Right renal pelvis (tissue), 4 donors: ENCODE measurements at places on chromosomes 7 and 10.

DNA sequence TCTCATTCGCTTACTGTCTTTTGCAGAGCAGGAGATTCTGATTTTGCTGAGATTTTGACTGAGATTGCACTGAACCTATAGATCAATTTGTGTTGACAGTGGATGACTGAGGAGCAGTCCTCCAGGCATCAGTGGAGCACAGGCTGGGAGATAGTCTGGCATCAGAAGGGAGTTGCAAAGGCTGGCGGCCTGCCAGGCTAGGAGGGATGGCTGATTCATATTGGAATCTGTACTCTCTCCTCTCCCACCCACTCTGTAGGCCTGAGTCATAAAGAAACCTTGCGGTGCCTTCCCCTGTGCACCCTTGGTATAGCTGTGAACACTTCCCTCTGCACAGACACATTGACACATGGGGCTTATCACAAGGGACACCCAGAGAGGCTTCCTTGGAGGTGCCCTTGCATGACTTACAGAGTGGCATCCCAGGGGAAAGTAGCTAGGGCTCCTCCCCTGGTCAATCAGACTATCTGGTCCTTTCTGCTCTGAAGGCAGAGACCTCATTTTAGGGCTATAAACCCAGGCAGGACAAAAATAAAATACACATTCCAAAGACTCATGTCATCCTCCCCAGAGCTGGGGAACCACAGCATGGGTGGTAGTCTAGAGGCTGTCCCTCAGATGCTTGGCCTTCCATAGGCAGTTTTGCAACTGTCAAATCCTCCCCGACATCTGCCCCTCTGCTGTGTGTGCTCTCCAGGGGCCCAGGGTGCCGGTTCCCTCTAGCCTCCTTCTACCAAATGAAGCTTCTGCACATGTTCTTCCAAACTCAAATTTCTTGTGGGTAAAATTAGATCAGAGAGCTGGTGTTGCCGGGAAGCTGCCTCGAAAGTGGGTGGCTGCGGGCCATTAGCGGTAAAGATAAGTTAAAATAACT, 37.4 kb upstream of the EEPD1 start:
- no peak for DNase-seq

DNA sequence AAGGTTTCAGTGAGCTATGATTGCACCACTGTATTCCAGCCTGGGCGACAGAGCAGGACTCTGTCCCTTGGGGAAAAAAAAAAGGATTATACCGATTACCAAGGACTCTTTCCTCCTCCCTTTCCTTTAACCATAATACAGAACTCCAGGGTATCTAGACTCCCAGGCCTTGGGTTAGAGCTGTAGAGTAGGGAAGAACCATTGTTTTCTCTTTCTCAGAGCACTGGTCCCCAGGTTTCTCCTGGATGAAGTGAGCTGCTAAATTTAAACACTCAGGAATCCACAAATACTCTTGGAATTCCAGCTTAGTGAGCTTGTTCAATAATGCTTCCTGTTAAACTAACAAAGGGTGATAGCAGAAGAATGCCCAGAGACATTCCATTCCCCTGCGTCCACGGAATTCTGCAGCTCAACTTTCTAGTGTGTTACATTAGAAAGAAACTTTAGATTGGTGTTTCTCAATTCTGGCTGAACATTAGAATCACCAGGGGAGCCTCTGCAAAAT, 14.6 kb upstream of the RPEL1 start:
- DNase-seq: no peak

GRCh38 chr10:90822508-90822907, 35.3 kb downstream of the HTR7 start:
- no peak for DNase-seq

DNA sequence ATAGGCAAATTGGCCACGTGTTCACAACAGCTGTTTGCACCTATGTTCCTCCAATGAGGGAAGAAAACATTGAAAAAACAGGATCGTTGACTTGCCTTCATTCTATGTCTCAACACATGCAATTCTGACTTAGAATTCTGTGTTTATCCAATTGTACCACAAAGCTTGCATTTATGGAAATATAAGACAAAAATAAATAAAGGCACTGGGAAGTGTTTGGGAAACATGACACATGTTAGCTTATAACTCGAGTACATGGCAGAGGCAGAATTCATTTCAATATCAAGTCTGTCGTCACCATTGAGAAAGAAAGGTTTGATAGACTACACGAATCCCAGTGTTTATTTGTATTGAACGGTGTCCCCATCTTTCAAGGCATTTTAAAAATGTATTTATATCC, 291.2 kb downstream of the AHR start:
- no peak for DNase-seq

DNA sequence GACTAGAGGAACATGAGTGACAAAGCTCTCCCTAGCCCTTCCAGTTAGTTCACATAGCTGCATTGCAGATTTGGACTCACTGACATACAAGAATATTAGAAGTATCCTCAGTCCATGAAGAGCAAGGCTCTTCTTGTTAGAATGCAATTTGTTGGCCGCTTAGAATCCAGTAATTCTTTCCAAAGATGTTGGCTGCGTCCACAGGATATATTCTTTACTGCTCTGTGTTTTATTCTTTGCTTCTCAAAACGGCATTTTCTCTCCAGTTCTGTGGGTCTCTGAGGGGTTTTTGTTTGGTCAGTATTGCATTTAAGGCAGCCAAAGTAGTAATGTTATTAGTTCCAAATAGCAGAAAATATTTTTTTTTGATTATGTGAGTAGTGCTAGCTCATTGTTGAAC, 588.6 kb downstream of the DNAJB9 start:
- no peak for DNase-seq

DNA sequence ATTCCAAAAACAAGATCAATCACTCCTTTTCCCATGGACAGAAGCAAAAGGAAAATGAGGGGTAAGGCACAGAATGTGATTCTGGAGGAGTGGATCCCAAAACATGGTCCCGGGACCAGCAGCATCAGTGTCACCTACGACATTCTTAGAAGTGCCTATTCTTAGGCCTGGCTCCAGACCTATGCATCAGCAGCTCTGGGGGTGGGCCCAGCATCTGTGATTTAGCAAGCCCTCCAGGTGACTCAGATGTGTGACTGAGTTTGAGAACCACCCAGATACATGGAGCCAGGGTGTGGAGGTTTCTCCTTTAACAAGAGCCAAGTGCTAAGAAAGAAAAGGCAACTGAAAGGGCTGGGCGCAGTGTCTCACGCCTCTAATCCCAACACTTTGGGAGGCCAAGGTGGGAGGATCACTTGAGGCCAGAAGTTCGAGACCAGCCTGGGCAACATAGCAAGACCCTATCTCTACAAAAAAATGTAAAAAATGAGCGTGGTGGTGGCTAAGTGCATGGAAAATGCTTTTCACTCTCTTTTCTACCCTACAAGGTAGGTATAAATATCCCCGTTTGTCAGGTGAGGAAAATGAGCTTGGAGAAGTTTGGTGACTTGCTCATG, 17.1 kb upstream of the ARPC1A start:
- no peak for DNase-seq

GRCh38 chr10:102935505-102935904, 17.4 kb downstream of the CNNM2 start:
- DNase-seq: no peak

DNA sequence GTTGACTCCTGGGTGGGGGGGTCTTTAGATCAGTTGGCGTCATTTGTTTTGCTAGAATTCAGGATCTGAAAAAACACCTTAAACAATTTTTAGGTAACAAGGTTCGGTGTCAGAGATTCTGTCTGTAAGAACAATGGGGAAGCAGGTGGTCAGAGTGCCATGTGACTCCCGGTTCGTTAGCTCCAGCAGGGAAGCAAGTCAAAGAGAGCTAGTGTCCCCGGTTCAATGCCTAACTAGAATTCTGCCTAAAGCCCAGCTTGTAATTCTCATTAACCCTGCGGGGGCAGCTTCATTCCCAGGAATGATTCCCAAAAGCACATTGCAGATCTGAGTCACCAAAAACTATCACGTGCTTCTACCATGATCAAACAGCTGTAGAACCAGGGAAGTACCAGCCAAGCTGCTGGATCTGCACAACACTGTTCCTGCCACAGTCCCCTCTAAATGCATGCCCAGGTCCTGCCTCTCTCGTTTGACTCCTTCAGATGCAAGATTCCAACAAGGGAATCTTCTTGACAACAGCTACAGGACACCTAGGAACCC, 664.3 kb upstream of the CELF2 start:
- no peak for DNase-seq

DNA sequence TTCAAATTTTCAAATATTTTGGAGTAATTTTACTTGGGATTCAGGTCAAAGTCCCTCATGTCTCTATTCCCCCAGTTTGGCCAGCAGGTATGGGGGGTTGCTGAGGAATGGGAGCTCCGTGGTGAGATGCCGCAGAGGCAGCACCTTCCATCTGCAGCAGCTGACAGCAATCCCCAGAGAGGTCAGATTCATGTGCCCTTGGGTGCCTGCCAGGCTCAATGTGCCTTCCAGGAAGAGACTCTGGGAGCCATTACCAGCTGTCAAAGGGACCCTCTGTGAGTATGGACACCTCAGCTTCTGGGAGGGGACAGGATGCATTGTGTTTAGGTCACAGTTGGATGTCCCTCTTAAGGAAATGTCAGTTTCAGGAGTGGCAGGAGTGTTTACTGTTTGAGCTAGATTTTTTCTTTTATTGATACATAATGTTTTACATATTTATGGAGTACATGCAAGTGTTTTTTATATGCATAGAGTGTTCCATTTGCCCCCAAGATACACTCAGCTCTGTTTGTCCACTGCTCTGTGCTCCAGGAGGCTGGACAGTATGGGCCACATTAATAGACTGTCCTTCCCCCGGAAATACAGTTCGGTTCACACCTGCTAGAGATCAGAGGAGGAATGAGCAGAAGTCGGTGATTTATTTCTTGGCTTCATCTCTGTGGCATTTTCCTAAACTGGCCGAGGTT, 75.3 kb upstream of the GRB10 start:
- DNase-seq: no peak

GRCh38 chr10:101061624-101062231, at the start of gene KAZALD1:
TSS of gene KAZALD1 (plus strand) at chr10:101061989. CDS start at chr10:101062593, 604 bp downstream.
- peak; percentile 76 for DNase-seq

- DNase-seq: no peak
Measured at GRCh38 chr10:4242561-4243035, 457.6 kb upstream of the KLF6 start.

DNA sequence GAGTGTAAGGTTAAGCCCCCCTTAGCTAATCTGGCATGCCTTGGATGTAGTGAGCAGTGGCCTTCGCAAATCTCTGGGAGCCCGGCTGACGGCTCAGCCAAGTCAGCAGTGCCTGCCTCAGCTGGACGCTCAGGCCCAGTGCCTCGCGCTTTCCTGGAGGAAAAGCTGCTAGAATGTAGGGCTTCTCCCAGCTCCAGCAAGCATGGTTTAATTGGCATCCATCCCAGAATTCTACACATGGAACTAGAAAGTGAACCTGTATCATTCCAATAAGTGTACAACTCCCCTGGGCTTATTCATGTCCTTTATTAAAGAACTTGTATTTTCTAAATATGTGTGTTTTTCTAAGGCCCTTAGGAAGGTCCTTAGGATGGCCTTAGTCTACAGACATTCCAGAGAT, 287.8 kb upstream of the SHH start:
- no peak for DNase-seq

- DNase-seq: no peak
Measured at GRCh38 chr7:28750981-28751380, 207.1 kb downstream of the TRIL start.

- no peak for DNase-seq
Measured at GRCh38 chr7:73809467-73809951, 21.3 kb upstream of the CLDN4 start.

DNA sequence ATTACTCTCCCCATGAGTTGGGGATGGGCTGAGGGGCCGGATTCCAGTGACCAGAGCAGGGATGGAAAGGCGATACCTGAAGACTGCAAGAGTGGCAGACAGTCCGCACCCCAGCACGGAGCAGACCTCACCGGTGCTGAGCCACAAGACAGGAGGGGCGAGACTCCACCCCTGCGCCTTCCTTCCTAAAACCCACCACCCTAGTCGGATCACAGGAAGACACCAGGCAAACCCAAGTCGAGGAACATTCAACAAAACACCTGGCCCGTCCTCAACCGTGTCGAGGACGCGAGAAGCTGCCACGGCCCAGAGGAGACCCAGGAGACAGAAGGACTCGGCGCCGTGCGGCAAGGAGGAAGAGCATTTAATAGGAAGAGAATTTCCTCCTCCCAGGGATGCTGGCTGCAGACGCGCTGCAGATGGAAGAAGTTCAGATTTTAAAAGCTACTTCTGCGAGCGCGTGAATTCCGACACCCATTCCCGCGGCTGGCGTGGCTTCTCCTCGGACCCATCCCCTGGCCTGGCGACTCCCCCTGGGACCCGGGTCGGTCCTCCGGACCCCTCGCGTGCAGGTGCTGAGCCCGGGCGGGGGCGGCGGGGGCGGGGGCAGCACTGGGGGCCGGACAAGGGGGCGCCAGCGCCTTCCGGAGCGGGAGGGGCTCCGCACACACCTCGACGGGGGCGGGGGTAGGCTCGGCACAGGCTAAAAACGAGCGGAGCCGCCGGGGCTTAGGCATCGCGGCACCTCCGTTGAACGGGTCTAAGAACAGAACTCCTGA, 563 bp upstream of the UTF1 start:
- DNase-seq: no peak

- DNase-seq: peak; percentile 95
Measured at GRCh38 chr10:101818119-101818871, at the start of gene OGA. TSS of gene OGA (minus strand) at chr10:101818444. CDS start at chr10:101818022, 422 bp downstream.

- DNase-seq: no peak
Measured at GRCh38 chr7:111190804-111191203, 99.9 kb downstream of the LRRN3 start.

- DNase-seq: no peak
Measured at GRCh38 chr7:99694201-99694911, 14.6 kb upstream of the CYP3A5 start.

GRCh38 chr10:35421553-35422178, 85.4 kb downstream of the CCNY start:
- no peak for DNase-seq

- DNase-seq: no peak
Measured at GRCh38 chr7:131655866-131656265, 99.4 kb upstream of the PODXL start.

GRCh38 chr7:43076189-43076605, 36.2 kb upstream of the HECW1 start:
- no peak for DNase-seq

GRCh38 chr10:11876805-11877590, 53.8 kb downstream of the PROSER2 start:
- no peak for DNase-seq

- no peak for DNase-seq
Measured at GRCh38 chr7:91692800-91693199, 187.7 kb downstream of the MTERF1 start.

DNA sequence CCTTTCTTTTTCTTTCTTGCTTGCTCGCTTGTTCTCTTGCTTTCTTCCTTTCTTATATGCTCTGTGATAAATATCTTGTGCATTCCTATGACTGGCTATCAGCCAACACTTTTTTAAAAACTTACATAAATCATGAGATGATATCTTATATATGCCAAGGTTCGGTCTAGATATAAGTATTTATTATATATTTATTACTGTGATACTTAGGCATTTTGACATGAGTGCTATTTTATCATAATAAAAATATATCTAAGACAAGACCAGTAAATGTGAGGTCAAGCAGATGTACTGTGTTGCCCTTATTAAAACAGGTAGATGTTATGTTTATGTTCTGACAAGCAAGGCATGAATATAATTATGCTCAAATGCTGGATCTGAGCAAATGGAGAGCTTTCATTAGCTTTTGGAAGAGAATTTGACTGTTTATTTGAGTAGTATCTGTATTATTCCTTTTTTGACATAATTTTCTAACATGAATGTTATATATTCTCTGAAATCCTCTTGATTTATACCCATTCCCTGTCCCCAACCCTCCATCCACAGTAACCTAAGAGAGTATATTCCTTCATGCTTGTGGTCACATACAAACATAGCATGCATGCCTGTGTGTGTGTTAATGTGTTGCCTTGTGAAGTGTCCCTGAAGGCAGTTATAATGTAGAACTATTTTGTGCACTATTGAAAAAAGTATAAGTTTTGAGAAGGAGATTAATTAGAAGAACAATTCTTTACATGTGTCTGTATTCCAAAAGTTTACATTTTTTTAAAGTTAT, 158.0 kb downstream of the HDAC9 start:
- no peak for DNase-seq
